HTR-8/SVneo (cell line): ENCODE measurements at places on chromosomes 16 and 17.

DNA sequence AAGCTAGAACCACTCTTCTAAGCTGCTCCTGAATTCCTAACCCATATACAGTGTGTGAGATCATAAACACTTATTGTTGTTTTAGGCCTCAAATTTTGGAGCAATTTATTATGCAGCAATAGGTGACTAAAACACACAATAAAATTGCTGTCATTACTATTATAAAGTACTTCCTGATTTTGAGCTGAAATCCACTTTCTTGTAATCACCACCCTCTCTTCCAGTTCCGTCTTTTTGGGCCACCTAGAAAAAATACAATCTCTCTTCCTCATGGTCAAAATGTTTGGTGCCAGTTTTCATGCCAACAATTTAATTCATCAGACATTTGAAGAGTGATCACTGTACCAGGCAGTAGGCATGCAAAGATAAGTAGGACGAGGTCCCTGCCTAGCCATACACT is 43.3 kb upstream of the NF1 start:
- no peak for DNase-seq

DNA sequence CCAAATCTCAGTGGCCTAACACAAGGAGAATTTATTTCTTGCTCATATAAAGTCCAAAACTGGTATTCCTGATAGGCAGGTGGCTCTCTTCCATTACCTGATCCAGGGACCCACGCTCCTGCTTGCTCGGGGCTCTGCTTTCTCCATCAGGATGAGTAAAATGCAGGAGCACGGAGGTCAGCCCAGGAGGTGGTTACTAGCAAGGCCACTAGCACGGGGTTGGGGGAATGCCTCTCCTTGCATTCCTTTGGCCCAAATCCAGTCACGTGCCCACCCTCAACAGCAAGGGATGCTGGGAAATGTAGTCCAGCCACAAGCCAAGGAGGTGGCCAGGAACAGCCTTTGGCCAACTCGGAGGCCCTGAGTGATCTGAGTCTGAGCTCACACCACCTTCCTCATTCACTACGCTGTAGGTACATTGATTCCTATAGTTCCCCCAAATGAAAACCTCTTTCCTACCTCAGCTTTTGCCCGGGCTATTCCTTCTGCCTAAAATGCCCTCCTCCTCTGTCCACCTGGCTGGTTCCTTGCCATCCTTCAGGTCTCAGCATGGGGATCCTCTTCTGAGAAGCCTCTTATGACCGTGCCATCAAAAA is 38.3 kb upstream of the HAPSTR1 start:
- DNase-seq: peak; percentile 72

DNA sequence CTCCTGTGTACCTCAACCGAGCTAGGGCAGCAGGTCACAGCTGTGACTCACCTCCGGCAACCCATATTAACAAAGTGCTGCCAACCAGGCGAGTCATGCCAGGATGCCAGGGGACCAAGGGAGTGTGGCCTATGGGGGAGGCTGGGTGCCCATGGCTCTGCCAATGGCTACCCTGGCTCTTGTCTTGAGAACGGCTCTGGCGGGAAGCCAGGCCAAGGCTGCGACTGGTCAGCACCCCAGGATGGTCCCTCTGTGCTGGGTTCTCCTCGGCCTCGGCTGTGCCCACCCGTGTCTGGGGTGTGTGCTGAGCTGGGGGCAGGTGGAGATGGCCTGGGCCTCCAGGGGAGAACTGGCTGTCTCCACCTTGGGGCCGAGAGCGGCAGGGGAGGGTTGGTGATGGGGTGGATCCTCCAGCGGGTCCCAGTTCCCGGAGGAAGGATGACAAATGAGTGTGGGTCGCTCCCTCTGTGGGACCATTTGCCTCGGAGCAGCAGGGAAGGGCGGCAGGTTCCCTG is 75.8 kb downstream of the MRC2 start:
- peak; percentile 84 for DNase-seq

GRCh38 chr17:50206604-50207293 is 5.3 kb upstream of the COL1A1 start:
- DNase-seq: no peak

- DNase-seq: no peak
Measured at GRCh38 chr17:57604771-57605674, 140.1 kb downstream of the CCDC182 start.

- DNase-seq: no peak
Measured at GRCh38 chr16:72715267-72715666, 332.7 kb downstream of the ZFHX3 start.

DNA sequence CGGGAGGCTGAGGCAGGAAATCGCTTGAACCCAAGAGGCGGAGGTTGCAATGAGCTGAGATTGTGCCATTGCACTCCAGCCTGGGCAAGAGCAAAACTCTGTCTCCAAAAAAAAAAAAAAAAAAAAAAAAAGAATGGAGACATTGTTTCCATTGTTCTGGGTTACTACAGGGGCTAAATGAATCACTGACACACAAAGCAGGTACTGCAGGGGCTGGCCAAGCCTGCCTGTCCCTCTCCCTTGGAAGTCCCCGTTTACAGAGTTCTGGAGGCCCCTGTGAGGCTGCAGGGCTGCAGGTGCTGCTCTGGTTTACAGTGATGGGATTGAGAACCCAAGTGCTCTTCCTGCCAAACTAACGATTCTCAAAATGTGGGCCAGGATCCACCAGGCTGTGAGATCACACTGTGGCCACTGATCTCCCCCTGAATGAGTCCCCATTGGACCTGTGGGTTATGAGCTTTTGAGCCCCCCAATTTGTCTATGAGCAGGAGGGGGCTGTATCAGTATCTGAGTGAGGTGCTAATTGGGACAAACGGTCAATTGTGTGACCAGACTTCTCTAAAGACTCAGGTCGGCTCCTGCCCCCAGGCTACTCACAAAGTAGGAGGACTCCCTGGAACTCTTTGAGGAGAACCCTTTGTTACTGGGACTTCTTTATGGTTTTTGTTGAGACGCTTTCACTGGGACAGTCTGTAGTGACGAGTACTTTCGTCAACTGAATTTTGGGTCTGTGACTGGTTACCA is 39.0 kb downstream of the DNAH17 start:
- no peak for DNase-seq

GRCh38 chr17:37640015-37640414 is 3.2 kb downstream of the DDX52 start:
- no peak for DNase-seq

- DNase-seq: no peak
Measured at GRCh38 chr17:32629563-32630190, 142.9 kb downstream of the CDK5R1 start.

DNA sequence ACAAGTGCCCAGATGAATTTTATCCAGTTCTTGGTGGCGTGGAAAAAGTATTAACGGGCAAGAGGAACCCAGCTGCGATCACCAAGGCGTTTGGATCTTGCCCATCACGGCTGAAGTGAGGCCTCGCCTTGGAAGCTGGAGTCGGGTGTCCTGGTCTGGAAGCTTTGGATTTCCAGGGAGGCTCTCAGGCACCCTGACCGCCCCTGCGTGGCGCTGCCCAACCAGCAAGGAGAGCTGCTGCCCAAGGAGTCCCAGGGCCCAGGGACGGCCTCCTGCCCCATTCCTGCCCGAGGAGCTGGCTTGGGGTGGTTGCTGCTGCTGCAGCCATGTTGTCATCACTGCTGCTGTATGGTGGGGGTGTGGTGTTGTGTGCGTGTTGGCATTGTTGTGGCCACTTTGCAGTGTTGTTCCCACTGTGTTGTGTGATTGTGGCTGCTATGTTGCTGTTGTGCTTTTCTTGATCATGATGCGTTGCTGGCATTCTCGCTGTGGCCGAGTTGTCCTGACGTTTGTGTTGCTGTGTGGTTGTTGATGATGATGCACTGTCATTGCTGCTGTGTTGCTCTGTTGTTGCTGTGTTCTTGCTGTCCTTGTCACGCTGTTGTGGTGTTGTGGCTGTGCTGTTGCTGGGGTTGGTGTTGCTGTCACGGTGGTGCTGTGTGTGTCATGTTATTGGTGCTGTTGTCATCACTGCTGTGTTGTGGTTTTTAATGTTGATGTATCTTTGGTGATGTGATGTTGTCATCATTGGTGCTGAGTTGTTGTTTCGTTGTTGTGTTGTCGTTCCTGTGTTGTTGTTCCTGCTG is 318.8 kb downstream of the C16orf95 start:
- no peak for DNase-seq

DNA sequence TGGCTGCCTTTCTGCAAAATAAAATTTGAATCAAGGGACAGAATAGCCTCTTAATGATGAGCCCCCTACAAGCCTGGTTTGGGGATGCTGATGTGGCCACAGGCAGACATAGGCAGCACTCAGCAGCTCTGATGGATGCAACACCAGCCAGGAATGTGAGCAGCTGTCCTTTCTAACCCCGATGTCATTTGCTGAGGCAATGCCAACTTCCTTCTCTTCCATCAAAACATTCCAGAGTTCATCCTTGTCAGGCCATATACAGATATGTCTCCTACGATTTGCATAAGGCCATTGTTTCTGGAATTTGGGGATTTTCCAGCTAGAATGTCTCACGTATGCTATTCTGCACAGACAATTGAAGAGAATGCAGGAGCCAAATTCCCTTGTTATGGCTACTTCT is 52.1 kb upstream of the MYOCD start:
- peak; percentile 37 for DNase-seq

DNA sequence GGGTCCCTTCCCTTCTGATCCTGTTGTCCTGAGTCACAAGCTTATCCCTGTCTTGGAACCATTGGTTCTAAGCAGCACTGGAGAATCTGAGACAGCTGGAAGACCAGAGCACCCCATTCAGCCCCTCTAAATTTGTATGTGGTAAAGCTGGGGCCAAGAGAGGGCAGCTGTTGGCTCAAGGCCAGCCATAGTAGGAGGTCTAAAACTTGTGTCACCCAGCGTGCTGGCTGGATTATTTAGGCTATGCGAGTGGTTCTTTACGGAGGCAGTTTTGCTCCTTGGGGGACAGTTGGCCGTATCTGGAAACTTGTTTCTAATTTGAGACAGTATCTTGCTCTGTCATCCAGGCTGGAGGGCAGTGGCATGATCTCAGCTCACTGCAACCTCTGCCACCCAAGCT is 69.6 kb upstream of the GSE1 start:
- DNase-seq: no peak
